ENCODE measurements at places on chromosomes 4 and X.

GRCh38 chr4:158166701-158167100 is 6.1 kb downstream of the GASK1B start:
- DNase-seq = no peak

DNA sequence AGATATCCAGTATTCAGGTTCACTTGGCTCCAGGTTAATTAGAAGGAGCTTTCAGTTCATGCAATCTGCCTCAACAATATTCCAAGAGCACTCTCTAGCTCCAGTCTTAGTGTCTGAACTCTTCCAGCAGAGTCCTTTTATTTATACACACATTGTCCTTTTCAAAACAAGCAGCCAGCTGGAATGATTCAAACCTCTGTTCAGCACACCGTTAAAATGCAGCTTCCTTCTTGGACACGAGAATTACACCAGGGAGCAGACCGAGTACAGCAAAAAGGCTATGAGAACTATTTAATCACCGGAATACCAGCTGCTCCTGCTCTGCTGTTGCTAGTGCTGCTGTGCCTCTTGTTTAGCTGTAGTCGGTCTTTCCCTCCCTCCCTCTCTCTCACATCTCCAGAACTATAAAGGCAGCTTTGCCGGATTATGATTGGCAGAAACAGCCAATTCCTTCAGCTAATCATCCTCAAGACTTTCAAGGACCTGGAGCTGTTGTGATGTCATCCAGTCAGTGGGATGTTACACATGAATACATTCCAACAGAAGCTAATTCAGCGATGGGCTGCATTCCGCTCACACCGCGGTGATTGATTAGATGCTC is at the start of gene NDST4:
TSS of gene NDST4 (minus strand) at position 115 of the 601 bp plus-strand sequence. CDS start 36,584 bp downstream, outside the sequence.
- DNase-seq = no peak

GRCh38 chr4:139794158-139794954 is 128.7 kb downstream of the MGST2 start:
- DNase-seq = no peak

DNA sequence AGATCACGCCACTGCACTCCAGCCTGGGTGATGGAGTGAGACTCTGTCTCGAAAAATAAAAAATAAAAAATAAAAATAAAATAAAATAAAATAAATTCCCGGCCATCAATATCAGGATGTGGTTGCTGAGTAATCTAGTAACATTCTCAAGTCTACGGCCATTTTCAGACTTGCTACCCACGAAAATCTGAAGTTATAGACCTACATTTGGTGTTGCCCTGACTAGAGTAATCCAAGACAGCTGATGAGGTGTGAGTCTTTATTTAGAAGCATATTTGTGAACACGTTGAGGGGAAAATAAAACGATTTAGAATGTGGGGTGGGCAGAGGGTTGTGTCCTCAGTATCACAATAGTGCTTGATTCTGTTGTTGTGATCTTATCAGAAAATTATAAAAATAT is 130.2 kb upstream of the MID1 start:
- DNase-seq = no peak

DNA sequence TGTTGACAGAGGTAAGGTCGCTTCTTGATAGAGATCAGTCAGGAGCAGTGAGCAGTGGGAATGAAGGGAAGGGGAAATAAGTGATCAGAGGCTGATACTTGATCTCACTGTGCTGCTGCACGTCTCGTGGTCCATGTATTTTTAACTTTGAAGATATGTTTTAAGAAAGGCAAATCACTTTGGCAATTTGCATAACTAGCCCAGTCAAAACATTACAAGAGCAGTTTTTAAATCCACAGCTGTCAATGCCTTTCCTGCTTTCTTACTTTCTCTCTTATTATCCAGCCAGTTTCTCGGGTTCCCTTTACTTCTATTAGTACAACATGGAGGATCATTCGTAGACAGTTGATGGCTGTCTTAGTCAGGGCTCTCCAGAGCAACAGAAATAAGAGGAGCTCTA is 472.8 kb downstream of the TMA16 start:
- no peak for DNase-seq

DNA sequence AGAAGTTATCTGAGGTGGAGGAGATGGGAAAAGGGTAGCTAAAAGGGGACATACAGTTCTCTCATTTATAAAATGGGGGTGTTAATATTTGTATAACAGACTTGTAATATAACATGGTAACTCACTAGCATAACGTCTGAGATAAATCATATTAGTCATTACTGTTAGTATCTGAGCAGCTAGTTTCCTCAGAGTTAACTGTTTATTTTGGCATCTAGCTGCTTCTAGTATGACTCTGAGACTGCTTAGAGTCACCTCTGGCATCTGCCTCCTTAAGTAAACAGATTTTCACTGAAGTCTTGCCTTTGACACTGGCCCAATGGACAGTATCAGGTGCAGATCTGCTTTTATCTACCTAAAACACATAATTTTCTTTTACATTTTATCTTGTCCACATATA is 58.1 kb downstream of the SLC30A9 start:
- DNase-seq = no peak
